ENCODE measurements at places on chromosomes 7 and 10.
A peak's percentile ranks its signal among the peaks of the same experiment; 100 is the strongest.

DNA sequence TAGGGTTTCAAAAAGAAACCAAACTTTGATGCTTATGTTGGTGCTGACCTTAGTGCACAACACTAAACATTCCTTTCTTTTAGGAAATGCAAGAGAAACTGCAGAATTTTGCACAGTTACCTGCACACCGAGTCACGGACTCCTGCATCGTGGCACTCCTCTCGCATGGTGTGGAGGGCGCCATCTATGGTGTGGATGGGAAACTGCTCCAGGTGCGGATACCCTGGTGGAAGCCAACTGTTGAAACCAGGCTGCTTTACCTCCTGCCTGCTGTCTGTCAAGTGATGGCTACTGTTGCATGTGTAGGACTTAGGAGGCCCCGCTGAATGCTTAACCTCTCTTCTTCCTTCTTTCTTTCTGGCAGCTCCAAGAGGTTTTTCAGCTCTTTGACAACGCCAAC lies 11.7 kb downstream of the CASP2 start:
- DNase-seq: no peak

DNA sequence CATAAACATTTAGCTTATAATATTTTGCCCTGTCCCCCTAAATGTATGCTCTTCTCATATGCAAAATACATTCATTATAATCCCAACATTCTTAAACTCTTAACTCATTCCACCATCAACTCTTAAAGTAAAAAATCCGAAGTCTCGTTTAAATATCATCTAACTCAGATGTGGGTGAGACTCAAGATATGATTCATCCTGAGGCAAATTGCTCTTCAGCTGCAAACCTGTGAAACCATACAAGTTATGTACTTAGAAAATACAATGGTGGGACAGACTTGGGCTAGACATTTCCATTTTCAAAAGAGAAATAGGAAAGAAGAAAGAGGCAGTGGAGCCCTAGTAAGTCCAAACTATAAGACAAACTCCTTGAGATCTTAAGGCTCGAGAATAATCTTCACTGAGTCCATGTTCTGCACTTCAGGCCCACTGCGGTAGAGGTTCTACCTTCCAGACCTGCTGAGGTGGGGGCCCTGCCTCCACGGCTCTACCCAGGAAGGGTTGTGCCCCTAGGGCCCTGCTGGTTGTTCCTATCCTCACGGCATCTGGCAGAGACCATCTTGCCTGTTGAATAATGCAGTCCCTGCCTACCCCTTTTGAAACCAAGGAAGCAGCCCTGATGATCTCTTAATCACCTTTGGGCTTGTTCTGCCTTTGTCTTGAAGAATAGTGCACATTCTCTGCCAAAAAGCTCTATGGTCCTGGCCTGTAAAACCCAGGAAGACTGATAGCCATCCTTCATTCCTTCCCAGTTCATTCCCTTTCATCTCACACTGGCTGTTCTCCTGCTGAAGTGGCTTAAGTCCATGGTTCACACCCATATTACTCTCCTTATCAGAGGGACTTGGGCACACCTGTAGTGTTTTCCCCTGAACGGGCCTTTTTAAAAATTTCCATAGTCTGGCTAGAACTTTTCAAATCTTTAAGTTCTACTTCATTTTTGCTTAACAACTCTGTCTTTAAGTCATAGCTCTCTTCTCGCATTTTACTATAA lies 37.3 kb downstream of the INPP5F start:
- no peak for DNase-seq

- DNase-seq: no peak
These were observed 246.4 kb downstream of the EMX2 start for GRCh38 chr10:117788911-117789310.

GRCh38 chr7:129503725-129504124 lies 1.4 kb downstream of the SMKR1 start:
- DNase-seq: no peak

DNA sequence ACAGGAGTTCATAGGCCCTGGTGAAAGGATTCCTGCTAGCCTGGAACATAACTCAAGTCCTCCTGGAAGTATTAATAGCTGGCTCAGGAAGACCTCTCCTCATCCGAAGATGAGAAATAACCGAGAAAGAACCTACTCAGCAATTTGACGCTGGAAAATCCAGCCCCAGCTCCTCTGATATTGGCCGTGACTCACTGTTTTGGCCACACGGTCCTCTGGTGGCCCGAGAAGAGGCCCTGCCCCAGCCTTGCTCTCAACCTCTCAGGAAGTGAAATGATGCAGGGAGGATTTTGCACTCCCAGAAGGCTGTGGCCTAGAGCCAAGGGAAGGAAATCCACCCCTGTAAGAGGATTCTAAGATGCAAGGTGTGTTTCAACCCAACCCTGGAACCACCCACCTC lies 121.6 kb downstream of the MTPAP start:
- no peak for DNase-seq

GRCh38 chr7:38179776-38180226 lies 1.8 kb downstream of the STARD3NL start:
- DNase-seq: no peak

- no peak for DNase-seq
These were observed 63.4 kb upstream of the SRPK2 start for GRCh38 chr7:105452085-105452484.

GRCh38 chr10:12051241-12051640 lies 8.6 kb upstream of the UPF2 start:
- DNase-seq: peak; percentile 25

GRCh38 chr7:22223807-22224206 lies 133.1 kb downstream of the RAPGEF5 start:
- DNase-seq: no peak

GRCh38 chr7:36185092-36185491 lies 32.0 kb downstream of the EEPD1 start:
- no peak for DNase-seq

DNA sequence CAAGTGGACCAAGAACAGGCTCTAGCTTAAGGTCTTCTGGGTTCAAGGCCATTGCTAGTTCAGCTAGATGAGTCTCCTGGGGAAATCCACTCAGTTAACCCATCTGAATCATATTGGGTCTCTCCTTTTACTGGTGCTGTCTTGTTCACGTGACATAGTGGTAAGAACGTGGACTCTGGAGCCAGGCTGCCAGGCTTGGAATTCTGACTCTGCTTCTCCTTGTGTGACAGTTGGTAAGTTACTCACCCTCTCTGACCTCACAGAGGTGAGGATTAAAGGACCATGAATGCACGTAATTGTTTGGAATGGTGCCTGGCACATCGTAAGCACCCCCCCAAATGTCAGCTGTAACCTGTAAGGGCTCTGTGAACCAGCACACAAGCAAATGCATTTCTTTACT lies 9.7 kb upstream of the CALU start:
- no peak for DNase-seq

DNA sequence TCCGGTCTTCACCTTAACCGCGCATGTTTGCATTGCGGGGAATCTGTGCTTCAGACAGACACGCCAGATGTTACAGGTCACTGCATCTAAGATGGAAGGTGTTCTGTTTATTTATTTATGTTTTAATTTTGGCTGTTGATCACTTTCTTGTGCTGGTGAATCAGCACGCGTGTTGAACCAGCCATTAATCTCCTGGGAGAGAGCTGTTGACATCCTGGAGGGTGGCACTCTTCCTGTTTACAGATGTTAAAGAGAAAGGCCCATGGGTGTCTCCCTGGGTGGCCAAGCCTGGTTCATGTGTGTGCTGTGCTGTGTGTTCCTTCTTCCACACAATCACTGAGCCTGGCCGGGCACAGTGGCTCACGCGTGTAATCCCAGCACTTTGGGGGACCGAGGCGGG lies 355.3 kb downstream of the PAXIP1 start:
- DNase-seq: no peak

- no peak for DNase-seq
These were observed 70.2 kb upstream of the MKX start for GRCh38 chr10:27815846-27816245.

DNA sequence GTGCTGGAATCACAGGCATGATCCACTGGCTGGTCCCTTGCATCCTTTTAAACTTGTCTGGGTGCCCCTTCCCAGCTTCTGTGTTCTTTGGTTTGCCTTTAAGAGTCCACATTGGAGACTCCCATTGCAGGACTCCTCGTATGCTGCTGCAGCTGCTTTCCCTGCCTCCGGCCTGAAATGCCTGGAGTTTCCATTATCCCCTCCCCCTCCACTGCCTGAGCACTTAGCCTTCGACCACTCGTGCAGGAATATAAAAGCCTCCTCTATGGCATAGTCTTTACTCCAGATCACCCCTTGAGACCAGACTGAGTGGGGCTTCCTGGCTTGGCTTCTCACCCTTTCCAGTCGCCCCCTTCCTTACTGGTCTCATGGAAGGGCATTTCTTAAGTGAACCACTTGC lies 80.2 kb downstream of the RHOBTB1 start:
- DNase-seq: no peak

- DNase-seq: no peak
These were observed 24.2 kb upstream of the PCBD1 start for GRCh38 chr10:70912556-70912955.

- DNase-seq: no peak
These were observed 458.1 kb downstream of the RPS24 start for GRCh38 chr10:78491812-78492211.

GRCh38 chr10:11280187-11280932 lies 262.7 kb downstream of the CELF2 start:
- DNase-seq: no peak

GRCh38 chr10:54131833-54132232 lies 669.2 kb downstream of the PCDH15 start:
- no peak for DNase-seq

GRCh38 chr7:87627634-87627994 lies 584 bp upstream of the RUNDC3B start:
- no peak for DNase-seq

DNA sequence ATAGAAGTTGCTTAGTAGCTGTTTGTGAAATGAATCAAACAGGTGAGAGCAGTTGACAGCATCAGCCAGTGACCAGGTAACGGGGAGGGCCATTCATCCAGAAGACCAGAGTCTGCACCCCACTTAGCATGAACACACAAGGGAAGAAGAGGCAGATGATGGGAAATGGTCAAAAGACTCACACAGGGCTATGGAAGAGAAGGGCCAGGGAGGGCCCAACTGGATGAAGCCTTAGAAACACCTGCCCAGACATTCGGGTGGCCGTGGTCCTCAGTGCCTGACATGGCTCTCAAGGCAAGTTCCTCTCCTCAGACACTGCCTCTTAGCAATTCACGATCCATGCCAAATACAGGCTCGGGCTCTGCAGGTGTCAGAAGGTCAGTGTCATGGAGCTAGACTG lies 354.1 kb downstream of the TCERG1L start:
- no peak for DNase-seq

- no peak for DNase-seq
These were observed 8.1 kb upstream of the PDSS1 start for GRCh38 chr10:26689399-26689798.

- DNase-seq: no peak
These were observed 23.3 kb downstream of the PLCE1 start for GRCh38 chr10:94016727-94017714.

GRCh38 chr7:135277161-135277560 lies 43.5 kb downstream of the STRA8 start:
- no peak for DNase-seq

- DNase-seq: no peak
These were observed 187.9 kb downstream of the GATA3 start for GRCh38 chr10:8242295-8242872.

- DNase-seq: no peak
These were observed 37.3 kb downstream of the PVRIG start for GRCh38 chr7:100257017-100257416.

DNA sequence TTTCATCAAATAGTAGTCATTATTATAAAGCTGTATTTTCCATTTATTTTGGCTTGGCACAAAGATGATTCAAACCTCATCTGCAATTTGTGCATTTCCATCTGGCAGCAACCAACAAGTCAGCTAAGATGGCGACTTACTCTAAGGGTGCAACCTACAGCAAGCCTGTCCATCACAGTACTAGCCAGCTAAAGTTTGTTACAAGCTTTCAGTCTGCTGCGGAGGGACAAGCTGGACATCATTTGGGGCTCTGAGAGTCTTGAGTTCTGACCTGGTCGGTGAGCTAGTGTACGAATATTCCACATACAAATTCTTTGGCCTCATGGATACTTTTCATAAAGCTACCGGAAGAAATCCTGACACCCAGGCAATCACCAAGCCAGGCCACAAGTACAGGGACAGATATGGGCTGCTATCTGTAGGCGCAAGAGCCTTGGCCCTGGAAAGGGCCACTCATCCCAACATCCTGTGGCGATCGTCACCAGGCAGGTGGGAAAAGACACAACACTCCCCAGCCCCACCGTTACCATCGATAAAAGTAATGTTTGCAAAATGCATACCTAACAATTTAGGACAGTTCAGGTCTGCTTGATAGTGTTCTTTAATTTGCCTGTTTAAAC lies 307.6 kb downstream of the SKIDA1 start:
- no peak for DNase-seq

DNA sequence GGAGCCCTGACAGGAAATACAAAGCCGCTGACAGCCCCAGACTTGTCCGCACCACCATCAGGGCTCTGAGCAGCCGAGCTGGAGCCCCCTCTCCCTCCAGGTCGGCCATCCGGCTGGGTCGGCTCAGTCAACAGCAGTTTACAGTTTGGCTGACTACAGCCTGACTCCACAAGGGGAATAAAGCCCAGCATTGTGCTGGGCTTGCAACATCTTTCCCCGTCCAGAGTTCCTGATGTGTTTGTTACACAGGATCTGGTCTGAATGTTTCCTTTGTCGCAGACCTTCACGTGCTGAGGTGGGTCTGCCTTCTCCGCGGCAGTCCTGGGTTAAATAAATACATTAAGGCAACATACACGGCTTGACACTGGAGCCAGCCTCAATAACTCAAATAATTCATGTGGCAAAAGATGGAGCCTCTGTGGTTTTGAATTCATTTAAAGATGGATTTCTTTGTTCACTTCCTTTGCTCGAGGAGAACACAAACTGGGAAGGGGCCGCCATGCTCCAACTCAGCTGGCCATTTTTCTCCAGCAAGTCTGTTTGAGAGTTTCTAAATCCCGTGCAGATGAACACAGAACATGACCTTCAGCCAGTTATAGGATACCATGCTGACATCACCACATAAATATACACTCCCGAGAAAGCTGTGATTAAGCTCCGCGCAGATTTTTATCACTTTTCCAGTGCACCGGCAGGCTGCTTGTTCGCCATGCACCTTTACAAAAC lies 192.1 kb downstream of the WDR11 start:
- no peak for DNase-seq

GRCh38 chr7:92840316-92840715 lies 3.9 kb upstream of the CDK6 start:
- no peak for DNase-seq

DNA sequence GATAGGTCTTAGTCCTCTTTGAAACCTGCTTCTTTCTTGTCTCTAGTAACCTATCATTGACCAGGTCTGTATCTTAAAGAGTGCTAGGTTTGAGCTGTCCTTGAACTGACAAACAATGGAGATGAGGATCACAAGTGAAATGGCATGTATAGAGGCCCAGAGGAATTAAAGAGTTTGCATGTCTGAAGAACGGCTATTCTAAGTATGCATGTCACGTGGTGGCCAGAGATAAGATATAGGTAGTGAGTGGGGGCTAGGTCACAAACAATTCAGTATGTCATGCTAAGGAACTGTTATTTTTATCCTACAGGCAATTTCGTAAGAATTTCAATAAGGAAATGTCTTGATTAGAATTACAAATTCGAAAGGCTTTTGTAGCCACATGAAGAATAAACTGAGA lies 95.3 kb downstream of the SUGCT start:
- no peak for DNase-seq
